ENCODE measurements at places on chromosomes 7 and 10.

GRCh38 chr10:70622541-70622940, 20.0 kb upstream of the PRF1 start:
- no peak for DNase-seq

GRCh38 chr10:97940534-97940933, 89.9 kb downstream of the CRTAC1 start:
- no peak for DNase-seq

GRCh38 chr10:34669079-34669478, 146.0 kb downstream of the PARD3 start:
- no peak for DNase-seq

- no peak for DNase-seq
These were observed 67.9 kb downstream of the DAGLB start for GRCh38 chr7:6379886-6380285.

- DNase-seq: peak; percentile 45
These were observed 132.2 kb upstream of the INHBA start for GRCh38 chr7:41834805-41835694.

DNA sequence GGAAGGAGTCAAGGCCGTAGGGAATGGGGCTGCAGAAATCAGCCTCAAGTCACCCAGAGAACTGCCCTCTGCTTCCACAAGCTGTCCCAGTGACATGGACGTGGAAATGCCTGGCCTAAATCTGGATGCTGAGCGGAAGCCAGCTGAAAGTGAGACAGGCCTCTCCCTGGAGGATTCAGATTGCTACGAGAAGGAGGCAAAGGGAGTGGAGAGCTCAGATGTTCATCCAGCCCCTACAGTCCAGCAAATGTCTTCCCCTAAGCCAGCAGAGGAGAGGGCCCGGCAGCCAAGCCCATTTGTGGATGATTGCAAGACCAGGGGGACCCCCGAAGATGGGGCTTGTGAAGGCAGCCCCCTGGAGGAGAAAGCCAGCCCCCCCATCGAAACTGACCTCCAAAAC, 50.2 kb upstream of the PDCD4 start:
- peak; percentile 62 for DNase-seq

DNA sequence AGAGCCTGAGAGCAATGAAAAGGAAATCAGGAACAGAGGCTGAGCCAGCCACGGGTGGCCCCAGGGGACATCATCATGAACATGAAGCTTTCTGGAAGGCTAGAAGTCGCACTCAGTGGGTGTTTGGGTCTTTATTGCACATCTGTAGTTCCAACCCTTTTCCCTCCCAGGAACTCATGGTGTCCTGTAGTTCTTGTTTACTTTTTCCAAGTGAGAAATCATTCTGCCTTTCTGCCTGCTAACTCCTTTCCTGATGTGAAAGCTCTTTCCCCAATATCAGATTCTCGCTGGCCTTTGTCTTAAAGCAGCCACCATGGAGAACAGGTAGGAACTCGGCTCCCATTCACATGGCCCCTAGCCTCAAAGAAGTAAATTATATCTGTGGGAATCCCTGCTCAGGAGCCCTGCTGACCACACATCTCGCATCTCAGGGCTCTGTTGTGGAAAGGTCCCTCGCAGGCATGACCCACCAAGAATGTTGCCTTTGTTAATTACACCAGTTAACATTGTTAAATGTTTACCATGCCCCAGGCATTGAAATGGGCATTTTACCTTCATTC, 542.7 kb downstream of the TNS3 start:
- DNase-seq: no peak

Data from right hindlimb (tissue), 1 donor.